GOT3 (cell line): ENCODE measurements at places on chromosomes 13 and 19.
A peak's percentile ranks its signal among the peaks of the same experiment; 100 is the strongest.

DNA sequence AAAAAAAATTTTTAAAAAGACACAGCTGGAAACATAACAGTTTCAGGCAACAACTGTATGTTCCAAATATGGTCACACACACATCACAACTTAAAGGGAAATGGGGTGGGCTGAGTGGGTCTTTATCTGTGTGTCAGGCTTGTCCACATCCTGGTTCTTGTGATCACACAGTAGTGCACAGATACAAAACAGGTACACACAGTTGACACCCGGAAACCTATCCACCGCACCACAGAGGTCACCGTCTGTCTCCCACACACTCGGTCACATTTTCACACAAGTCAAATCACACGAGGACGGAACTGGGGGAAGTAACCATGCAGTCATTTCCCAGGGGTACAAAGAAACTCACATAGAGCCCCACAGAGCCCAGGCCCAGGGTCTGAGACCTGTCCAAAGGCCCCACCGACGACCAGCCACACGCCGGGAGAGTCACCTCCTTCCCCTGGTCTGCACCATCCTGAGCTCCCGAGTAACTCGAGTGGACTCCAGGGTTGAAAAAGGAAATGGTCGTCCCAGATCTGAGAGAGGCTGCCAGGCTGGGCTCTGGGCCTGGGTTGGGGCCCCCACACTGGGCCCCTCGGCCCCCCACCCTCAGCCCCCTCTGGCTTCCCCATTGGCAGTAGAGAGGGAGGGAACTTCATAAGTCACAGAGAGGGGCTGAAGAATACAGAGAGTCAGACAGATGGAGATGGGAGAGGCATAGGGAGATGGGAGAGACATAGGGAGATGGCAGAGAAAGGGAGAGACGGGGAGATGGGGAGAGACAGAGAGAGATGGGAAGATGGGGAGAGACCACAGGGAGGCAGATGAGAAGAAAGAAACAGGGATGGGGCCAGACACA lies 1.3 kb upstream of the PPAN start:
- DNase-seq = no peak

DNA sequence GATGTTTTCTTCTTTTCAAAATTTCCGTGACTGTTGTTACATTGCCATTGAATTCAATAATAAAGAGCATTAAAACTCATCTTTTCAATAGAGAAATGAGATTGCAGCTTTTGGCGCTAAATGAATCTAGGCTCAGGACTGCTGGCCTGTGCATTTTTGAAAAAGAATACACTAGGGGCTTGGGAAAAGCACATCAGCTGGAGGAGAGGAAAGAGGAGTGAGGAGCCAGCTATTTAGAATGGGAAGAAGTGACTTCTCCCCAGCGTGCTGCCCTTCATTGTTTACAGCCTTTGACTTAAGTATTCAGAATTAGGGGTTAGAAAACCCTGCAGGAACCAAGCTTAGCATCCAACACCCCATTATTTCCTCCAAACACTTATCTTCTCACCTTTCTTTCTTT lies 43.3 kb downstream of the TNFSF11 start:
- no peak for DNase-seq

DNA sequence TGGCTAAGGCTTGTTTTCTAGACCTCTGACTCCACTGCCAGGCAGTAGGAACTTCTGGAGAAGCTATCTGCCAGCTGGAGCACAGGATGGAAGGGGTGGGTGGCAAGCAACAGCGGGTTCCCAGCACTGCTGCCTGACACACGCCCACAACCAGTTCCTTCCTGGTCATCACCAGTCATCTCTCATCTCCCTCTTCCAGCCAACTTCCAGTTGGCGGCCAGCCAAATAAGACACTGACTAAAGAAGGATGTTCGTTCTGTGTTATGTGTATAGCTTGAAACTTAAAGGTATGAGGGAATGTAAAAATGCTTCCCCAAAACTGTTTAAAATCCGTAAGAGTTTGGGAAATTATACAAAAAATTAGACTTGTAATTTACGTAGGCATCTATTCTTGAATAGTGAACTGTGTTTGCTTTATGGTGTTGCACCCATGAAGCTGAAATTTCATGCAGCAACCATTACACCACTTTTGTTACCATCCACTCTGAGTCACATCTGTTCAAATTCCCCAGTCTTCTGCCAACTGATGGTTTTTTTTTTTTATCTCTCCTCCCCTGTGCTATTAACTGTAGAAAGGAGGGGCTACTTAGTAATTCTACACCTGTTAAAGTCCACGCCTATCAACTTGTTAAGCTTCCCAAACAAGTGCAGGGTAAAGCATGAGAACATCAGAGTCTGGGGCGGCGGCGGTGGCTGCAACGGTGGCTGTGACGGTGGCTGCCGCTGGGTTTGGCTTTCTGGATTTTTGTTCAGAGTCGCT lies 86.2 kb upstream of the FRY start:
- DNase-seq = no peak

DNA sequence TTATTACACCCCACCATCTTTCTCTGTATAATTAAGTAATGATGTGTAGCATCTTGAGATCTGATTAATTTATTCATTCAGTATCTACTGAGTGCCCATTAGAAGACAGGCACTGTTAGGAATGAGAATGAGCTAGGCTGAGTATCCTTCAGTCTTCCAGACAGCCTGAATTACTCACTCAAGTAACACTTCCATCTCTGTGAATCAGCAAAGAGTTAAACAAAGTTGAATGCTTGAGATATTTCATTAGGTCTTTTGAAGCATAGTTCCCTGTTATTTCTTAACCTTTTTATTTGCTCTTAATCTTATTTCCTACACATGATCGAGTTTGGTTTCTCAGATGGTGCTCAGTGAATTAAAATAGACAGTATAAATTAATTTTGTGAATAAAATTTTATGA lies 413.7 kb downstream of the DCT start:
- no peak for DNase-seq

- no peak for DNase-seq
These were observed 279.7 kb downstream of the COG6 start for GRCh38 chr13:39935155-39935554.

DNA sequence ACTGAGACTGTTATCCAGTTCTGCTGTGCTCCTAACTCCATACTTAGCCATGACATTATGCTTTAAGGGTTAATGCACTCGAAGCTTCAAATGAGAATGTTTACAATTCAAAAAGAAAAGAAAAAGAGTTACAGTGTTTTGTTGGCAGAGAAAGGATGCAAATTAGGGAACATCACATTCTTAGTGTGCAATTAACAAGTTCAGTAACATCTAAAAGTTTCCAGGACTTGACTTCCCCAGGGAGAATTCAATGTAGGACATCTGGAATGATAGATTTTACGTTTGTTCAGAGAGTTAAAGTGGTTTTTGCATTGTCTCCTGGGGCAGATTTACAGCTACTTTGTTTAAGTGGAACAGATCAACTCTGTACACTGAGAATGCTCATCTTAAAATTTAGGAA lies 525.2 kb downstream of the LIG4 start:
- DNase-seq = no peak

GRCh38 chr19:5292822-5293611 lies 47.6 kb downstream of the PTPRS start:
- DNase-seq = peak; percentile 53

GRCh38 chr19:31598730-31599238 lies 249.5 kb upstream of the TSHZ3 start:
- DNase-seq = no peak

GRCh38 chr13:112073245-112074138 lies 6.5 kb downstream of the SOX1 start:
- no peak for DNase-seq

GRCh38 chr13:75873494-75873893 lies 237.4 kb downstream of the LMO7 start:
- DNase-seq = no peak

DNA sequence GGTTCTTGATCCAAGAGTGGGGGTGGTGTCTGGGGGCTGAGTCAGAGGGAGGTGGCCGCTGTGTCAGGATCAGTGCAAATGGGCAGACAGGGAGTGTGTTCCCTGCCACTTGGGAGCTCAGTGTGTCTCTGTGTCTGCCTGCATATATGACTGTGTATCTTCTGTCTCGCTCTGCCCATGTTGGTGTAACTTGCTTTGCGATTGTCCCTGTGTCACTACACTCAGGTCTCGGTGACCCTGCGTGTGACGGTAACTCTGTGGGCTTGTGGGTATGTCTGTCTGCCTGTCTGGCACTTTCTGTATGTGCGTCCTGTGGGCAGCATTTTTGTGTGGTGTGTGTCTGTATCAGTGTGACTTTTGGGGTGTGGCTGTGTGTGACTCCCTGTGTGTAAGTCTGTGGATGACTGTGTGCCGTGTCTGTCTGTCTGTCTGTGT lies 8.2 kb upstream of the ERFL start:
- no peak for DNase-seq

GRCh38 chr13:98272549-98272948 lies 95.5 kb upstream of the RNF113B start:
- DNase-seq = no peak

GRCh38 chr13:64688893-64689677 lies 2541.1 kb downstream of the PCDH9 start:
- no peak for DNase-seq

DNA sequence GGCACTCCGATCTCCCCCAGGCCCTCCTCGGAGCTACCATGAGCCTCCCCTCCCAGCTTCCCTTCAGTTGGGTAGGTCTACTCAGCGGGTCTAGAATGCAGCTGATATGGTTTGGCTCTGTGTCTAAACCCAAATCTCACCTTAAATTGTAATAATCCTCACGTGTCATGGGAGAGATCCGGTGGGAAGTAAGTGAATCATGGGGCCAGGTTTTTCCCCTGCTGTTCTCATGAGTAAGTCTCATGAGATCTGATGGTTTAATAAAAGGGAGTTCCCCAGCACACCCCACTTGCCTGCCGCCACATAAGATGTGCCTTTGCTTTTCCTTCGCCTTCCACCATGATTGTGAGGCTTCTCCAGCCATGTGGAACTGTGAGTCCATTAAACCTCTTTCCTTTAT lies 14.5 kb upstream of the DOCK9 start:
- no peak for DNase-seq

DNA sequence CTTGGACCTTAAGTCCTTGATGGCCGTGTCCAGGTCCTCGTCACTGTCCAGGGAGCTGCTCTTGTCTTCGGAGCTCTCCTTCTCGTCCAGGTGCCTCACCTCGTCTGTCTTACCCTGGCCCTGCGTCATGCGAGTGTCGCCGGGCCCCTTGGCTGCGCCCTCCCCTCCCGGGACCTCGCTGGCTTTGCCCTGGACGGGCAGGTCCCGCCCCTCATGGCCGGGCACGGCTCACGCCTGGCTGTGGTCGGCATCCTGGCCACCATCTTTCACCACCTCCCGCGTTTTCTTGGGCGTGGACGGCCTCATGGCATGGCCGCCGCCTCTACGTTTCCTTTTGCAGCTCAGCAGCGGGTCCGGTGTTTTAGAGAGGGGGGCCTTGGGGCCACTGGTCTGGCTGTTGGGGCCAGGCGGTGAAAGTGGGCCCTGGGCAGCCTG lies 14.8 kb downstream of the RB1 start:
- no peak for DNase-seq

DNA sequence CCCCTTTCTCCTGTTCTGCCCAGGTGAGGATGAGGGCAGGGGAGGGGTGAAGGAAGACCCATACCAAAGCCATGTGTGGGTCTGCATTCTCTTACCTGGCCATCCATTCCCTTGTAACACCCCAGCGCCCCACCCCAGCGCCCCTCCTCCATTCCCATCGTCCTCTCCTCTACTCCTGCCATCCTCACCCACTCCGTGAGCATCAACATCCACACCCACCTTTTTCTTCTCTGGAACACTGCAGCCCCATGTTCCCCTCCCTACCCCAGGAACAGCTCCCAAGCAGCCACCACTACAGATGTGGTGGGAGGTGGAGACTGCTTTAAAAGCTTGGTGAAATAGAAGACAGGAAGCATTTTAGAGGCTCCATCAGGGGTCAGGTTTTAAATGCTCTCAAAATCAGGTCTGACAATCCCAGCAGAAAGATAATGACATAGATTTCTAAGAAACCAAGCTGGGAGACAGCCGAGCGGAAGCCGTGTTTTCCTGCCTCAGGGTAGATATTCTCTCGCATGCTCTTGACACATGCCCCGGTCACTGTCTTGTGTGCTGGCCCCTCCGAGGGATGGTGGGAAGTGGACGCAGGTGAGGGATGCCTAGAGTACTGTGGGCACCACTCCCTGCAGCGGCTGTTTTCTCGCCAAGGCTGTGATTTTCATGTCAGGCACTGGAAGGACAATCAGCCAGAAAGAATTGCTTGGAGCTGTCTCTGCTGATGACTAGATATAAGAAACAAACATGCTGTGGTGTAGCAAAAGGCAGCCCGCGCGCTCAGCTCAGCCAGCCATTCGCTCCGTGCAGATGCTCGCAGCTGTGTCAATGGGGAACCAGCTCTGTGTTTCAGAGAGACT lies 9.8 kb downstream of the MEDAG start:
- no peak for DNase-seq
